Activated CD8-positive, alpha-beta memory T cell treated with anti-CD3 and anti-CD28 coated beads for 4 hours (primary cell): ENCODE measurements at places on chromosomes 4 and X.
A peak's percentile ranks its signal among the peaks of the same experiment; 100 is the strongest.

DNA sequence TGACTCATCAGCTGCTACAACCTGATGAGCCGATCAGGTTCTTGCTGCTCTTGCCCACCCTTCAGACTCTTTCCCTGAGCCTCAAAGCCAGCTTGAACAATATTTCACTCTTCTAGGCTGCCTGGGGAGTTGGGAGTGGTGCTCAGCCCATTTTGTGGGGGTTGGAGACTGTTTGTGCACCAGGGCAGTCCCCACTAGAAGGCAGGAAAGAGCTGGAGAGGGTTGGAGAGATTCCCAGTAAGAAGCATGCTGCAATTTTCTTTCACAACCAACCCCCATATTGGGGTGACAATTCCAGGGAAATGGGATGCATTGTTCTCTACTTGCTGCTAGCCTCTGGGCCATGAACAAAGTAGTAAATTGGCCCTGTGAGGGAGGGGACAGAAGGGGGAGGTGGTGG is 44.1 kb downstream of the SLC16A2 start:
- DNase-seq, result no peak

GRCh38 chrX:54530357-54530900 is 410 bp downstream of the GNL3L start:
- DNase-seq, result no peak

- no peak for DNase-seq
Measured at GRCh38 chrX:38045538-38046096, 39.3 kb downstream of the SYTL5 start.

DNA sequence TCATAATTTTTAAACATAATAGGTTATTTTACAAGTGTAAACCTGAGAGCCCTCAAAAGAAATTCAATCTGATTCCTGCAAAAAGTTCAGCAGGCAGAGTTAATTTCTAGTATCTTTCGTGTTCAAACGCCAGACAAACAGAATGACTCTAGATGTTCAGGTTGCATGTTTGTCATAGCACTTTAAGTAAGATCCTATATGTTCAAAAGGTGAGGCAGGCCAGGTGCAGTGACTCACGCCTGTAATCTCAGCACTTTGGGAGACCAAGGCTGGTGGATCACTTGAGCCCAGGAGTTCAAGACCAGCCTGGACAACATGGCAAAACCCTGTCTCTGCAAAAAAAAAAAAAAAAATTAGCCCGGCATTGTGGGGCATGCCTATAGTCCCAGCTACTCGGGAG is 1.1 kb upstream of the RASSF6 start:
- DNase-seq, result no peak

DNA sequence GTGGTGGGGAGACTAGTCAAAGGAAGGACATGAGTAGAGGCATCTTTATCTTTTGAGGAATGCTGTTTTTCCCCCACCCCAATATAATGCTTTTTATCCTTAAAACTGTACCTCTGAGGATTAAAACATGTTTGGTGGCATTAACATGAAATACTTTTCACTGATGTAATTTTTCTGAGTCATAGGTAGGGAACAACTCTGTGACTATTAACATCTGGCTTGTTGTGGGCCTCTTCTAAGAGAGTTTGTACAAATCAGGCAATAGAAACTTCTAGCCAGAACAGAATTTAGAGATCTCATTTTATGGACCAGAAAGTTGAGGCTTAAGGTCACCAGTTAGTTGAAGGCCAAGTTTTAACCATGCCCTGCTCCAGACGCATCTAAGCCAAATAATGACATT is 207.6 kb downstream of the SOX3 start:
- DNase-seq, result no peak

DNA sequence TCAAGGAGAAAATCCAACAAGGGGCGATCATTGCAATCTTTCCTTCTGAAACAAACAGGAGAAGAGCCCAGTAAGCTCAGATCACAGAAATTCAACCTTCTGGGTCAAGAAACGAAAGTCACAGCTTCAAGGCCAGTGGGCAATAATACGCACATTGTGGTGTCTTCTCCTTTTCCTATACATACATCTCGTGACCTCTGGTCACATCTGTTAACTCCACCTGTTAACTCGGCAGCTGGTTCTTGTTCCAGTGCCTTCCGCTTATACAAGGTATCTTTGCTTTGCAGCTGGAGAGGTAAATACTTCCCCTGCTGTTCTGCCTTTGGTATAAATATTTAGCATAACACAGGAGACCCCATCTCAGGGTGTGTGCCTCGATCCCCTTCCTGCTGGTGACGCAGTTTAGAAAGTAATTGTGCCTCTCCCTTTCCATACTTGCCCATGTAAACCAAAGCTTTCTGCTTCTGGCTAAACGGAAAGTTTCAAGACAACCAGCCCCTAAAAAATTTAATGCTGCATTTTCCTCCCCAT is 45.0 kb downstream of the CCDC149 start:
- DNase-seq, result no peak

GRCh38 chr4:173413036-173413435 is 14.1 kb upstream of the SCRG1 start:
- no peak for DNase-seq

DNA sequence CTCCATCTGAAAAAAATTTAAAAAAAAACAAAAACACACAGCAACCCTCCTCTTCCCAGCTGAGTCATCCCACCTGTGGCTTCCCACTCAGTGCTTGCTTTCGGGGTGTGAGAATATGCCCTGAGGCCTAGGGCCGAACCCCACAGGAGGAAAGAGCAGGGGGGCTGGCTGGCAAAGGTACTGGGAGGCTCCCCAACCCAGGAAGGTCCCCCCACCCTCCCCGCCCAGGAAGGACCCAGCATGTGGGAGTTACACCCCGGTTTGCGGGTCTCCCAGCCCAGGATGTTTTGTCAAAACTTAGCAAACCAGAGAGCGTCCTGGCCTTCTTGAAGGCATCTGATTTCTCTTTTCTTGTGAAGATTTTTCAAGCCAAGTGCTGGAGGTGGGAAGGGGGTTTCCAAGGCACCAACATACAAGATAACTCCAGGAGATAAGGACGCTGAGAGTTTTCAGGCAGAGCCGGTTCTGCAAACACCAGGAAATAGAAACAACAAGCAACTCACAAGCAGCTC is 25.7 kb upstream of the CSF2RA start:
- no peak for DNase-seq

DNA sequence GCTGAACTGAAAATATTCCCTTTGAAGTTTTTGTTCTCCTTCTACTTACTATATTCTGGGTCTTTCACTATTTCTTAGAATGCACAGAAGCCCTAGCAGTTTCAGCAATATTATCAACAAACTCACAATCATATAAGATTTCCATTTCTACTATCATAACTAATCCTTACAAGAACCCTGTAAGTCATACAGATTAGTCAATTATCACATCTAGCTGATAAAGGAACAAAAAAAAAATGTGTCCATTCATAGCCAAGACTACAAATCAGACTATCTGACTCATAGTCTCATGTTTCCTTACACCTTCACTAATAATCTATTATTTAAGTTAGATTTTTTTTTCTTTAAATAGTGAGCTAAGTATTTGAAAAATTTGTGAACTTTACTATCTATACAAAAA is 72.5 kb downstream of the LRBA start:
- no peak for DNase-seq

GRCh38 chr4:40875507-40876150 is 125.9 kb downstream of the NSUN7 start:
- no peak for DNase-seq

GRCh38 chr4:109206620-109207019 is 95.8 kb downstream of the COL25A1 start:
- no peak for DNase-seq

- DNase-seq, result no peak
Measured at GRCh38 chr4:153729895-153730294, 29.9 kb downstream of the RNF175 start.

GRCh38 chrX:18886344-18887161 is 97.4 kb downstream of the PHKA2 start:
- no peak for DNase-seq

DNA sequence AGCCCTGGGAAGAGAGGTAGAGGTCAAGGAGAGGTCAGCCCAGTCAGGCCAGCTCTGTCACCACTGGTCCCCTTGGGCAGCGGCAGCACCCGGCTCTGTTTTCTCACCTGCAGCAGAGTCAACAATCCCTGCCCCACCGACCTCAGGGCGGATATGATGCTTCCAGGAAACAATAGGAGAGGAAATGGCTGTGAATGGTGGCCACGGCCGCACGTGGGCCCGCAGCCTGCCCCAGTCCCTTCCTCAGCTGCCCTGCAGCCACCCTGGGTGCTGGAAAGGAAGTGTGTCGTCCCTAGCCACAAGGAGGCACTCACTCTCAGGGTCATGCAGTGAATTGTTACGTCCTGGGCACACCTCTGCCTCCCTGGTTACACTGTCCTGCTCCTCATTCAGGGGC is 92.5 kb upstream of the ENPP6 start:
- DNase-seq, result no peak

DNA sequence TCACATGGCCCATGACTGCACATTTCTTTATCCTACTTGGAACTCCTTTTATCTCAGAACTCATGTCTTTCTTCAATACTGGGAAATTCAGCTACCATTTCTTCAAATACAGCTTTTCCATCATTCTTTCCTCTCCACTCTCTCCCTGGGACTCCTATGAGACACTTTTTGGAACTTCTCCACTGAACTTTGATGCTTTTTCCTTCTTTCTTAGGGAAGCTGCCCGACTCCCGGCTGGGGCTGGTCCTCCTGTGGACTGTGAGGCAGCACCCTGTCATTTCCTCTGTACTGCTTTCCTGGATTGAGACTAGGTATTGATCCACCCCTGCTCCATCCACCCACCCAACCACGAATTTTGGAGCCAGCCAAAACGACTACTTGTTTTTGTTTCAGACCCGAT is 40.0 kb downstream of the ZFYVE28 start:
- DNase-seq, result no peak

DNA sequence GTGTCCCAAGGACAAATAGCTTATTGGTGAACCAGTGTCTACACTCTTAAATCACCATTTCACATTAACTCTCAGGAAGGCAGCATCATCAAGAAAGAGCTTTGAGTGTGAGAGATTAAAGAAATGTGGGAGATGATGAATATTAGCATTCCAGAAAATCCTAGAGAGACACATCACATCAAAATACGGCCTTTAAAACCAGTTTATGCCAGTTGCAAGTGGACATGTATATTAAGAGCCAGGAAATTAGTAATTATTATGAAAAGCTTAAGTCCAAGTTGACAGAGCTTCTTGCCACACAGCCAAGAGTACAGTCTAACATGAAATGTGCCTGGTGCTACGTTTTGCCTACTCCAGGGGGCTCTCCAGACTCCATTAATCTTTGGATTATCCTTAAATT is 503.0 kb upstream of the BOD1L1 start:
- no peak for DNase-seq

DNA sequence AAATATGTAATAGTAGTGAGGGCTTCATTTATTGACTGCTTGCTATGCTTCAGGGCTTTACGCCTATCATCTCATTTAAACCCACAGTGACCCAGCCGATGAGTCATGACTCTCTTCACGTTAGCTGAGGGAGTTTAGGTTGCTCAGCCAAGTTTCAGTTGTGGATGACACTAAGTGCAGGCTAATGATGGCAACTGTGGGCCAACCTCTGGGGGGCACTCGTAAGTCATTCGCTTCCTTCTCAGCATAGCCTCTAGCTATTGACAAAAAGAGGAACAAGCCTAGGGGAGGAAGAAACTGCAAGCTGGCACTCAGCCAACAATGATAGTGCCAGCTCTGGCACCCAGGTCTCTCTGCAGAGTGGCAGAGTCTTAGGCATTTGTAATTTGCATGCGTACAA is 325.0 kb downstream of the ARHGAP10 start:
- peak; percentile 42 for DNase-seq

DNA sequence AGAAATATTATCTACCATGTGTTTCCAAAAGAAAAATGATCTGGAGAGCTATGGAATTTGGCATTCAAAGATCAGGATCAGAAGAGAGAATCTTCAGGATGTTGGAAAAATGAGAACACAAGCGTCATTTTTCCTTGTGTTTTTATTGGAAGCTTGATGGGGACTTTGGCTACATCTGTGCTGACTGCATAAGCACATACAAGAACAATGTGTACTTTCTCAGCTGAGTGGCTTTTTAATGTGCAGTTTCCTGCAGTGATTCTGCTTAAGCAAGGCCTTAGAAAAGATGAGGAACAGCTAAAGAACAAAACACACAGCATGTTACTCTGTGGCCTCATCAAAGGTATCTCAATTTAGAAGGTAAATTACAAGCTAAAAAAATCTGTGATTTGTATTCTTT is 1039.9 kb downstream of the GLUD2 start:
- no peak for DNase-seq

- no peak for DNase-seq
Measured at GRCh38 chr4:127162741-127163140, 470.0 kb upstream of the INTU start.

- DNase-seq, result no peak
Measured at GRCh38 chr4:82787342-82787741, 11.3 kb downstream of the SCD5 start.

DNA sequence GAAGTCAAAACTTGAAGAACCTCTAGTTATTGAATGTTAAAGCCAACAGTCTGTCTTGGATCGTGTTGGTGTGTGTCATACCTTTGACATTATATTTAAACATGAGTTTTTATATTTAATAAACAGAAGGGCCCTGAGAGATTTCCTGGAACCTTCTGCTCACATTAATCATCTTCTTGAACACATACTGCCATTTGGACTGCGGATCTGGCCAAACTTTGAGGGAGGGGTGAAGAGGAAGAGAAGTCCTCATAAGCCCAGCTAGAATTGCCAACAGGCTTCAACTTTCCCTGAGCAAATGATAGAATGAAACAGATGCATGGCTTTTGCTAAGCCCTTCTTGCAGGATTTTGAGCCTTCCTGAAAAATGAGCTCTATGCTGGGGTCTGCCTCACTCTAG is 27.4 kb downstream of the CCKAR start:
- DNase-seq, result no peak

DNA sequence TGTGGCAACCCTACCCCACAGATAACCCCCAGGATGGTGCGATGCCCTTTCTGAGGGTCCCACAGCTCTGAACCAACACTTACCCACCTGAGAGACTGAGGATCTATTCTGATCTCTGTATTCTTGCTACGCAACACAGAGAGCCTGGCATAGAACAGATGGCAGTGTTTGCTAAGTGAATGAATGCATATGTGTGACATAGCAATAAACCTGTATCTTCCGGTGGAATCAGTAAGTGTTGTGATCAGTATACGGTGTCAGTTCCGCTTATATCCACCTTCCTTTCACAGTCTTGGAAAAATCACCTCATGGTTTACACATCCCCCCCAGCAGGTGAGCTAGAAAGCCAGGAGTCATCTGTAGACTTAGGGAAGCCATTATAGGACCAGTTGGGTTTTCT is 5.9 kb upstream of the HSD17B10 start:
- DNase-seq, result no peak
